Smooth muscle cell of the coronary artery (primary cell): ENCODE measurements at places on chromosomes 16 and 17. TPM values are rescaled to one million over a fixed set of nuclear protein-coding genes. Genes with fewer than 3 reads are reported as not detected.

GSPT1 gene
- total RNA-seq: 18.6 and 40.5 TPM in 2 replicates

TBC1D3K gene
- not detected in 2 replicates for total RNA-seq

TMEM114 gene
- total RNA-seq: not detected in 2 replicates

TMEM235 gene
- not detected in 2 replicates for total RNA-seq

RMI2 gene
- 0.94 and 2.6 TPM in 2 replicates for total RNA-seq

RFNG gene
- total RNA-seq: 25.6 and 33.3 TPM in 2 replicates

KRT25 gene
- total RNA-seq: not detected in 2 replicates

TSNAXIP1 gene
- total RNA-seq: 1.2 and 1.9 TPM in 2 replicates

GAST gene
- not detected in 2 replicates for total RNA-seq

OGFOD1 gene
- total RNA-seq: 27.1 and 92.2 TPM in 2 replicates

SOST gene
- total RNA-seq: 115 TPM in 1 of 2 replicates, not detected in the other
